Kidney tubule cell (primary cell): ENCODE measurements at places on chromosomes 3 and 15.
A peak's percentile ranks its signal among the peaks of the same experiment; 100 is the strongest.

DNA sequence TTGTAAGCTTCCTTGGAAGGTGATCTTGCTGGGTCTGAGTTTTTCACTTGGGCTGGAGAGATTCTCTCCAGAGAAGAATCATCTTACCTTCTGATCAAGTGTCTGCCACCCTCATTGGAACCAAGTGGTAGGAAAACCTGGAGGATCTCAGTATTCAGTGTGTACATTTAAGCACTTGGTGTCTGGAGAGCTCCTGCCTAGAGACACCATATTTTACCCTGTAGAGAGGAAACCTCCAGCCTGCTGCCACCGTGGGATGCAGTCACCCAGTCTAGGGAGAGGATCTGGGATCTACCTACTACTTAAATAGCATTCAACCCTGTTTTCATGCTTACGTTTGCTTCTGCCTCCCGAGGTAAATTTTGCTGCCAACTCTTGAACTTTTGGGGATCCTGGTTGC, 274.3 kb downstream of the SV2B start:
- no peak for DNase-seq

DNA sequence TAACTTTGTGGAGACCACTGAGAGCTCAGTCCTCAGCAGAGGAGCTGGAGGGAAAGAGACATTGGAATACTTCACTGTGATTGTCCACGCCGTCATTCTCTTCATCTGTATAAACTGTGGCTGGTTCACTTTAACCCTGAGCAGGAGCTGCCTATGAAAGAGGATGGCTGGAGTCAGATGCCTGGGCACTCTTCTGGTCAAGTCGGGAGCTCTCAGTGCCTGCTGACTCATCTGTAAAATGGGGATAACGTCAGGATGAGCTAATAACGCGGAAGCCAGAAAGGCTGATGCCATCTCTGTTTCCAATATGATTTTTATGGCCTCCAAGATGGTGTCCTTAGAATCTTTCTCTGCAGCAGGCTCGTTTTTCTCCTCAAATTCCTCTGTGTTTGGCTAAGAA, 51.6 kb upstream of the MRPS22 start:
- no peak for DNase-seq

- no peak for DNase-seq
These were observed 126.6 kb upstream of the NEO1 start for GRCh38 chr15:72925661-72926060.

DNA sequence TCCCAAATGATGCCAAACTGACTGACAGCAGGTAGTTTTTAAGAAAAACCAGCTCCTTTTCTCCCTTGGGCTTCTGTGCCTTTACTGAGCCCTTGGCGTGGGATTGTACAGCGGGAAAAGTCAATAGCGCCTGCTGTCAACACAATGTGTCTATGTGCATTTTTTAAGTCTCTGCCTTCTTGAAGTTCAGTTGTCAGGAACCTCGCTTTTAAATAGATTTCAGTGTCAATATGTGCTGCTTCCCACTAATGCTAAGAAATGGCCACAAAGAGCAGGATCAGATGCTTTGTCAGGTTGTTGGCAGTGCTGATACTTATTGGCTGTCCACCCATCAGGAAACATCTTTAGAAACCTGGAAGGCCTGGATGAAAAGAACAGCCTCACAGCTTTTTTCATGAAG, 424.4 kb downstream of the C3orf38 start:
- DNase-seq = no peak

DNA sequence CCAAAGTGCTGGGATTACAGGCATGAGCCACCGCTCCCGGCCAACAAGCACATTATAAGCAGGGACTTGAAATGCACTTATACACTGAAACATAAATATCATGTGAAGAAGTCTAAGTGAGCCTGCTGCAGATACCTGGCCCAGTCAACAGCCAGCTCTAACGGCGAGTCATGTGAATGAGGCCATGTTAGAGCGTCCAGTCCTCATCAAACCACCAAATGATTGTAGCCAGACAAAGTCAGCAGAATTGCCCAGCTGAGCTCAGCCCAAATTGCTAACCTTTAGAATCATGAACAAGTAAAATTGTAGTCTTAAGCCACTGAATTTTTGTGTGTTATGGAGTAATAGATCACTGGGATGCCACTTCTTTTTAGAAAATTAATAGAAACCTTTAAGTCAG, 37.8 kb upstream of the UACA start:
- no peak for DNase-seq

DNA sequence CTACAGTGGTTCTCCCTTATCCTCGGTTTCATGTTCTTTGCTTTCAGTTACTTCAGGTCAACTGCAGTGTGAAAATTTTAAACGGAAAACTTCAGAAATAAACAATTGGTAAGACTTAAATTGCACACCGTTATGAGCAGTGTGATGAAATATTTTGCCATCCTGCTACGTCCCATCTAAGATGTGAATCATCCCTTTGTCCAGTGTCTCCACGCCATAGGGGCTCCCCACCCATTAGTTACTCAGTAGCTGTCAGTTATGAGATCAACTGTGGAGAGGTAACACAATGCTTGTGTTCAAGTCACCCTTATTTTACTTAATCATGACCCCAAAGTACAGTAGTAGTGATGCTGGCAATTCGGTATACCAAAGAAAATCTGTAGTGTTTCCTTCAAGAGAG, 47.4 kb downstream of the TJP1 start:
- DNase-seq = peak; percentile 79

DNA sequence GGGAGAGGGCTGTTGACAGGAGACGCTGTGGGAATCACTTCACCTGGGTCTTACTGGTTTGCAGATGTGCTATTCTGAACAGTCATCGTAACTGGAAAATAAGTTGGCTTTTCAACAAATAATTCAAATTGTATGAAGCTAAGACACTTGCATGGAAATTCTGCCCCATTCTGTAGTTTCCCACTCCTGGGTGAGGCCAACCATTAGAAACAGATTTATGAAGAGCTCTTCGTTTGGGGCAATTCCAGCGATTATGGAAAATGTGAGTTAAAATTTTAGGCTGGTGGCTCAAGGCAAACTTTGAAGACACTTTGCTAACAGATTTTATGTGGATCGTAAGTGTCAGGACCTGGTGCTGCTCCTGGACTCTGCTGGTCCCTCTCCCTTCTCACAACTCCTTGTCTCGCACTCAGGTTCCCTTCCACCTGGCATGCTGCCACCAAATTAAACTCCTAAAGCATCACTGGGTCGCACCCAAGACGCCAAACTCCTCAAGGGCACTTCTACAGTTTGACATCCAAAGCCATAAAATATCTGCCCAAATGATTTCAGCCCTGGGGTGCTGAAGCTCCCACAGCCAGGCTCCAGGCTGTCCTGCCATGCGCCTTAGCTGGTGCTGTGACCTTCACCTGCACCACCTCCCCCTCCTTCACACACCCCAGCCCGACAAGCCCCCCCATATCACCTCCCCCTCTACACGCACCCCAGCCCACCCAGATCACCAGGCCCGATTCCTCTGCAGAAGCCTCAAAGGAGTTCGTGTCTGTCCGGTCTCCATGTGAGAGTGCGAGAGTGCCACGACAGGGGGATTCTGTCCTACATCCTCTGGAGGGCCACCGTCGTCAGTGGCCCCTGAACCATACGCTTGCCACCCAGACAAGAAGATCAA, 138.4 kb downstream of the NSMCE3 start:
- DNase-seq = no peak

- DNase-seq = no peak
These were observed 433.2 kb upstream of the RASGRP1 start for GRCh38 chr15:38997841-38998240.

DNA sequence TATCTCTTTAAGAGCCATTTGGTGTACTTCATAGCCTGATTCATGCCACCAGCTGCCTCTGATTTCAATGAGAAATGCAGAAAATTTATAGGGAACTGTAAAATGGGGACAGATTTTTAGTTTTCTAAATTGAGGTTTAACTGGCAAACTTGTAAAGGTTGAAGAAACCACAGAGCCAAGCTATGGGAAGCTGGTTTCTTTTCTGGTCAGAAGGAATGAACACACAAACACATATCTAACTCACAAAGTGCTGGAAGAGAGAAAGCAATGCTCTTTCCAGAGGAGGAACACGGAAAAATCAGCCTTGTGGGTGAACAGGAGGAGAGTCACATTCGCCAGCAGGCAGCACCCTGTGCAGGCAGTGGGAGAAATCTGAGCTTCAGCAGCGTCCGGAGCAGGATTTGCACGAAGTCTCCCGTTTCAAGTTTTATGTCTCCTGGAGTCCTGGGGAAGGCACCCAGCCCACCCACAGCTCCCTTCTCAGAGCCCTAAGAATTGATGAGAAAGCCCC, 481 bp downstream of the MASP1 start:
- peak; percentile 14 for DNase-seq

GRCh38 chr15:99303907-99304306, 52.6 kb downstream of the LRRC28 start:
- DNase-seq = no peak

- DNase-seq = peak; percentile 48
These were observed 474.1 kb downstream of the FOXP1 start for GRCh38 chr3:71109241-71109976.
